ENCODE measurements at places on chromosomes 3 and 15.

DNA sequence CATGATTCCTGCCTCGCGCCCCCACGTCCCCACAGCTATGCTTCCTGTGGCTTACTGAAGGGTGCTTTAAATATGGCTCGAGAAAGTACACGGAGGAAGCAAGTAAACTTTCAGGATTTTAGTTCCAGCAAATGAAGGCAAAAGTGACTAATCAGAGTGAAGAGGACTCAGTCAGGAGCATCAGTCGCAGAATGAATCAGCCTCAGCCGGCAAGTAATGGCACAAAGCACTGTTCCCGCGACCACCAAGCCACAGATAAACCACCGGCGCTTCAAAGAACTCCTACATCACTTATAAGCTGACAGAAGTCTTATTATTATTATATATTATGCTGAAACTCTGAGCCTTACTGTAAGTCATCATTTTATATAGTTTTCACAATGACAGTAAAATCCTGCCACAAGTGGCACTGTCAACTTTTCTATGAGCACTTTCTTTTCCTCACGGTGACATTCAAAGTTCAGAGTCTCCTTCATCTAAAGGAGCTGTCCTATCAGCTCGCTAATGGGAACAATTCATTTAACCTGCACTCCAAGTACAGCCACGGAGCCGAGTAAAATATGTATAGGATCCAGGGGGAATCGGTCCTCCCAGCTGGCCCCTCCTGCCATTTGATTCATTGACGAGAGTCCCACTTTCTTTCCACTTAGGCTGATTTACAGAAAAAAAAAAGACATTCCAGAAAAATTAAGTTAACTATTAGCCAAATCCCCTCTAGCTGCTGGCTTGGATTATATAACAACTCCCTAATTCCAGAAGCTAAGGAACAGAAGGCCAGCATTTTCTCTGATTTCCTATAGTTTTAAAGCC lies 217.0 kb upstream of the ICE2 start:
- DNase-seq = peak; percentile 58

DNA sequence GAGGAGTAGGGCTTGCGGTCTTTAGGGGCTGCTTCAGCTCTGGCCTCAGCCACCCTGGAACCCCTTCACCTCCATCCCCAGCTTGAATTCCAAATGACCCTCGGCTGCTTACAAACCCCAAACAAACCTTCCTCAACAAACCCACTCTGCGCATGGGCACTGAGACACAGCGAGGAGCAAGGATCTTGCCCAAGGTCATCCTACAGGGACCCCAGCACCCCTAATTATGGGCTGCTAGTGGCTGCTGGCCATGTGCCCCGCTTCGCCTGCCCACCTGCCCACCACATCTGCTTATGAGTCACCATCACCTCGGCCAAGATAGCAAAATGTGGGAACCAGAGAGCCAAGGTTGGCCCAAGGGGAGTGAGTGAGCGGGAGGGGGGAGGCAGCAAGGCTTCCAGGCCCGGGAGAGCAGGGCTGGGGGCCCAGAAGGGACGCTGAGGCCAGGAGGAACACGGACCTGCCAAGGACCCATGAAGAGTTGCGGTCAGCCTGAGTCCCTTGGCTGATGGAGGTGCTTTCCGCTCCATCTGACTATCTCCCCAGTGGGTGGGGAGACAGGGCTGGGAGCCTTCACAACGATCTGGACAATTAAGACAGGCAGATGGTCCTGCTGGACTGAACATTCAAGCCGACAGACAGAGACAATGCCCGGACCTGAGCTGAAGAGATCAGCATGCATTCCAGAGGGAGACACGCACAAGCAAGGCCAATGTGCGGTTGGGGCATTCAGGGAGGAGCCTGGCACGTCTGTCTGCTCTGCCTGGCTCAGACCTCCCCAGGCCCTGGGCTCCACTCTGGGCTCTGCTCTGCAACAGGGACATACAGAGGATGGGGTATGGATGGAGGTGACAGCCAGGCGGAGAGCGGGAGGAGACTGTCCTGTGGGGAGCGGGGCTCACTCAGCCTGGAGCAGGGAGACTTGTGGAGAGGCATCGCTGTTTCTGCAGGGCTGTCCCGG lies 10.8 kb upstream of the GRIP2 start:
- no peak for DNase-seq

GRCh38 chr3:113659101-113659541 lies 37.3 kb downstream of the USF3 start:
- DNase-seq = no peak

GRCh38 chr3:73070675-73071575 lies 9.5 kb downstream of the EBLN2 start:
- no peak for DNase-seq
